ENCODE measurements at places on chromosomes 7 and 10.

DNA sequence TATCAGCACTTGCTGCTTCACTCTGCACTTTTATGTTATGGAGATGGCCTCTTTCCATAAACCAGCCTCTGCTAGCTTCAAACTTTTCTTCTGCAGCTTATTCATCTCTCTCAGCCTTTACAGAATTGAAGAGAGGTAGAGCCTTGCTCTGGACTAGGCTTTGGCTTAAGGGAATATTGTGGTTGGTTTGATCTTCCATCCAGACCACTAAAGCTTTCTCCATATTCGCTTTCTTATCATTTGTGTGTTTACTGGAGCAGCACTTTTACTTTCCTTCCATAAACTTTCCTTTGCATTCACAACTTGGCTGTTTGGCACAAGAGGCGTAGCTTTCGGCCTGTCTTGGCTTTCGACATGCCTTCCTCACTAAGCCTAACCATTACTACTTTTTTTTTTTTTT is 23.6 kb downstream of the DYDC2 start:
- DNase-seq: no peak

- DNase-seq: no peak
Measured at GRCh38 chr7:129857313-129857712, 95.4 kb downstream of the UBE2H start.

- DNase-seq: no peak
Measured at GRCh38 chr10:53430974-53431373, 658.4 kb upstream of the MBL2 start.

GRCh38 chr10:49598986-49599385 is 11.1 kb upstream of the SLC18A3 start:
- DNase-seq: no peak

DNA sequence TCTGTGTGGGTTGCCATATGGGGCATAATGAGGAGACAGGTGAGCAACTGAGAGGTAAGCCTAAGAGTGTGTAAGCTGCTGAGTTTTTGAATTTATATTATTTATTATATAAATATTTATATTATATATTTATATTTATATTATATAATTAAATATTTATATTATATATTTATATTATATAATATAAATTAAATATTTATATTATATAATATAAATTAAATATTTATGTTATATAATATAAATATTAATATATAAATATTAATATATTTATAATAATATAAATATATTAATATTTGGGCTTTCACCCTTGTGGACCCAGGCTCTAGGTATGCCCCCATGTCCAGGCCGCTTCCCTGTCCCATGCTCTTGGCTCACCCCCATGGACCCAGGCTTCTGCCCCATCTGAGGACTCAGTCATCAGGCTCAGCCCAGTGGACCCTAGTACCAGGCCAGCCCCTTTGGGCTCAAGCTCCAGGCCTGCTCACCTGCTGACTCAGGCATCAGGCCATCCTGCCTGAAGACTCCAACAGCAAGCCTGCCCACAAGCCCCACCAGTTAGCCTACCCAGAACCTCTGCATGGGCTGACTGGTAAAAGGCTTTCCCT is 755.4 kb downstream of the SUGCT start:
- DNase-seq: no peak
